Activated naive CD4-positive, alpha-beta T cell (primary cell): ENCODE measurements at places on chromosomes 3 and 15.

DNA sequence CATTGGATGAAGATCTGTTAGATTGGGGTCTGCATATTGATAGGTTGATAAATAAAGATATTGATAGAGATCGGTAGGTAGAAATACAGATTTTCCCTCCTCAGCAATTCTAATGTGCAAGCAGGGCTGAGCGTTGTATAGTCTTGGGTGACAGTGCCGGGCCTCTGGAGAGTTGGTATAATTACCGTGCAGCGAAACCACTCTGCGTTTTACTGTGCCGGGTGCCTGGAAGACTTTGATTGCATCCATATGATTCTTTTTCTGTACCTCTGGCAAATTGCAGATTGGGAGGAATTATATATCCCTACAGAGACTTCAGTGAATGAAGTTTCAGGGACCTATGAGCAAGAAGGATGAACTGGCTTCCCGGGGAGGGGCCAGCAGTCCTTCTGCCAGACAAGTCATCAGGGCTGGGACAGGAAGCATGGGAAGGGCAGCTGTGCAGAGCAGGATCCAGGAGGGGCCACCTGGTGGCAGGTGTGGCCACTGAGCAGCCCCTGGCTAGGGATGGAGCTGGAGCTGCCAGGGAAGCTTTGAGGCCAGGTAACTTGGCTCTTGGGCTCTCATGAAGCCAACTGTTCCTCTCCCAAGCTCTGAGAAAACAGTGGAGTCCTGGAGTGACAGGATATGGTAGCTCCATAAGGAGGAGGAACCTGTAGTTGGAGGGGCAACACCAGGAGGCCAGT is 132.5 kb downstream of the APBA2 start:
- no peak for DNase-seq

GRCh38 chr15:67755936-67756335 is 69.4 kb upstream of the SKOR1 start:
- DNase-seq: no peak

DNA sequence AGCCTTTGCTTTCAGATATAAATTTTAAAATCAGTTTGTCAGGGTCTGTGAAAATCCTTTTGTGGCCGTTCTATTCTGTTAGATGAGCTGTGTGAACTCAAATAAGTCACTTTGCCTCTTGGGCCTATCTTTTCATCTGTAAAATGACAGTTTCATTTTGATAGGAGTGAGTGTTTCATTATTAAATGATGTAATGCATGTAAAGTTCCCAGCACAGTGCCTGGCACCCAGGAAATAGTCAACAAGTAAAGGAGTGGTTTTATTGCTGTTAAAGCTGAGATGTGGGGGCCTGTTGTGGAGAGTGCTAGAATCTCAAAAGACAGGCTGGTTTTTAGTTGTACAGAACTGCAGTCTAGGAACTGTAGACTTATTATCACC is 394.5 kb upstream of the CFAP20DC start:
- no peak for DNase-seq

DNA sequence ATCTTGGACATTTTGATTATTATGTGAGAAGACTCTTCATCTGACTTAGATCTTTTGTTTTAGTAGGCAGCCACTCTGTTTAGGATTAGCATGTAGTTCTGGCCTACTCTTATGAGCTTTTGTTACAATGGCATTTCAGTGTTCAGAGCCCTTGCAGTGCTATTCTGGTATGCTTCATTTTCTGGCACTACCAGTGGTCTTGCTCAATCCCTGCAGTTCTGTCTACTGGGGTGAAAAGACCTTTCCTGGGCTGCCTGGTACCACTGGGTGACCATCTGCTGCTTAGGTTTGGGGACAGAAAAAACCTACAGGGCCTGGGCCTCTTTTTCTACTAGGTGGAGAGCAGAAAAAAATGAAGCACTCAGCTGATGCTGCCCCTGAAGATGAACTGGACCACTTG is 42.5 kb downstream of the IL16 start:
- DNase-seq: no peak

DNA sequence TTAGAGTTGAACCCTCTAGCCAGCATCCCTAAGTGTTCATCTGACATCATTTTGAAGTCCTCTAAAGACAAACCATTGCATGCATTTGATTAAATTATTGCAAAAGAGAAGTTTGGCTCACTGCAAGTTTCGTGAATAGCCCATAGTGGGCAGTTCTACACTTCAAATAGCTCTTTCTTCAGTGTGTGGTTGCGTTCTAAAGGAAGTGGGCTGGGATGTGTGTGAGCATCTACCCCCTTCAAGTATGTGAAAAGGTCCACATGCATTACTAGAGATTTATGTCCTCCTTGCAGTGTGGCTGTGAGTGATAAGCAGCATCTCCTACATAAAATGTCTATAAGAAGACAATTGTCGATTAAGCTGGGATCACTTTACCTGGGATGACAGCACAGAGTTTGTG is 54.6 kb downstream of the SST start:
- DNase-seq: no peak

DNA sequence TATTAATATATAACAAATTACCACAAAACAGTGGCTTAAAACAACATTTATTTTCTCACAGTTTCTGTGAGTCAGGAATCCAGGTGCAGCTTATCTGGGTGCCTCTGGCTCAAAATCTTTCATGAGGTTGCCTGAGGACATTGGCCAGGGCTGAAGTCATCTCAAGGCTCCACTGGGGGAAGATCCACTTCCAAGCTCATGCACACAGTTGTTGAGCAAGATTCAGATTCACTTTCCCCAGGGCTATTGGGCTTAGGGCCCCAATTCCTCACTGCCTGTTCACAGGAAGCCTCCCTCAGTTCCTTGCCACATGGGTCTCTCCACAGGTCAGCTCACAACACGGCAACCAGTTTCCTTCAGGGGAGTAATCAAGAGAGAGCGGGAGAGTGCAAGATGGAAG is 35.0 kb downstream of the RFTN1 start:
- DNase-seq: no peak

GRCh38 chr3:128849911-128850455 is 29.4 kb upstream of the ACAD9 start:
- DNase-seq: no peak

GRCh38 chr3:134274571-134274970 is 23.9 kb upstream of the RYK start:
- no peak for DNase-seq

GRCh38 chr15:71312731-71313460 is 197.6 kb downstream of the THSD4 start:
- DNase-seq: no peak

- no peak for DNase-seq
Observed at GRCh38 chr3:33137691-33138090, 23.9 kb downstream of the CRTAP start.

DNA sequence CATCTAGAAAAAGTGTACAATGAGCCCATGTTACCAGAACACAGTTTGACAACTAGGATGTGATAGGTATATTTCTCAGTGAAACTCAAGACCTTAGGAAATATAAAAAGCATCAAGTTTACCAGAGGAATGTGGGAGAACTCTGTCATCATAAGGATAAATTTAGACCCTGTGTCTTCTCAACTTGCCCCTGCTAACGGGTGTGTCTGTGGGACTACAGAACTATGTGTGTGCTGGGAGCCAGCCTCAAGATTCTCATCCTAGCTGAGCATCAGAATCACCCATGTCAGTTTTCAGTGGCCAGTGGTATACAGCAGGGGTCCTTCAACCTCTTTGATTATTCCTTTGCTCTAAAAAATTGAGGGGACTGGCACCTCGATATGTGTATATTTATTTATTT is 393.3 kb downstream of the PLCL2 start:
- DNase-seq: no peak

- DNase-seq: no peak
Observed at GRCh38 chr3:62622553-62623174, 249.3 kb upstream of the FEZF2 start.

DNA sequence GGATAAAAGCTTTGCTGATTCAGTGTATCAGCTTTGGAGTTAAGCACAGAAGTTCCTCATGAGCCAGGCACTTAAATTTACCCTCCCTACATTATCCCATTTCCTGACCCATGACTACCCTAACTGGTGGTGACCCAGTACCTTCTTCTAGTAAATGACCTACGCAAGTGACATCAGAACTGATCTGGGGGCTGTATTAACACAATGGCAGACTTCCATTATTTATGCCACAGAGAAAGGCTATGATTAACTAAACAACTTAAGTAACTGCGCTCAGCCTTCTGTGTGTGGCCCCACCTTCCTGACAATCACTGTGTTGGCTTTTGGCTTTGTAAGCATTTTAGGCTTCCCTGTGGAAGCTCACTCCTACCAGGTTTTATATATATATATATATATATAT is 1.9 kb downstream of the MB21D2 start:
- DNase-seq: no peak

DNA sequence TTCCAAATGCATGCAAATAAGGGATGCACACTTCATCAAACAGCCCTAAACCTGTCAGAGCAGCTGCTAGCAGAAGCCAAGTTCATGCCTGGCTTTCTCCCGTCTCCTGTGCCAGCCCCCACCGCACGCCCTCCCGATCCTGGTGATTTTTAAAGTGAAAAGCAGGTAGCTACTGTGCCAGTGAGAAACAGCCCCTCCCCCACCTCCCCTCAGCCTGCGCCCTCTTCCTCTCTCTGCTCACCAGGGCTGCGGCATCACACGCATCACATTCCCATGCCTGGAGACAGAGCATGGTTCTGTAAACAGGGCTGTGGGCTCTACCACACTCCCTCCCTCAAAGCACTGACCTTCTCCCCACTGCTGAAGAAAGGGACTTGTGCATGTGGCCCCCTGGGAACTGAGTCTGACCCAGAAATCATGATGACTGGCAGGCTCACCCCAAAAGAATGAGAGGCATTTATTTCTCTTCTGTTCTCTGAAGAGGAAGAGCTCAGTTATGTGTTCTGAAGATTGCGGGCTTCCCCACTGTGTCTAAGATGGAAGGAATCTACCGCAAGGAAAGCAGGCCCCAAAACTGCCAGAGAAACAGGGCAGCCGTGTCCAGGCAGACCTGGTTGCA is 14.5 kb upstream of the SLC6A1 start:
- no peak for DNase-seq

GRCh38 chr3:140117096-140117526 is 182.1 kb downstream of the CLSTN2 start:
- DNase-seq: no peak

GRCh38 chr15:83163032-83163431 is 44.6 kb downstream of the HDGFL3 start:
- no peak for DNase-seq

- no peak for DNase-seq
Observed at GRCh38 chr15:58154769-58155168, 16.6 kb downstream of the AQP9 start.

DNA sequence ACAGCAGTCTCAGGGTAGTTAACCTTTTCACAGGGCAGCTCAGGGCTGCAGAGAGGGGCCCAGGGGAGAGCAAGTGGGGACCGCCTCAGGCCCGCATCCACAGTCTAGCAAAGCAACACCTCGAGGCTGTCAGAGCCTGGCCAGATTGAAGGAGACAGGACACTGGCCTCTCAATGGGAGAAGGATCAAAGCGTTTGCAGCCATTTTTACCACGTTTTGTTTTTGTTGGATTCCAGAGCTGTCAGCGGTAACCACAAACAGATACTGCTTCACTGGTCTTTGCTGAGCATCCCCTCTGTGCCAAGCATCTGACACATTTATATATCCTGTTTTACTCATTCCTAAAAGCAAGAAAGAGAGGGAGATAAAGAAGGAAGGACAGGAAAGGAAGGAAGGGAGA is 153.8 kb downstream of the SHQ1 start:
- DNase-seq: no peak

DNA sequence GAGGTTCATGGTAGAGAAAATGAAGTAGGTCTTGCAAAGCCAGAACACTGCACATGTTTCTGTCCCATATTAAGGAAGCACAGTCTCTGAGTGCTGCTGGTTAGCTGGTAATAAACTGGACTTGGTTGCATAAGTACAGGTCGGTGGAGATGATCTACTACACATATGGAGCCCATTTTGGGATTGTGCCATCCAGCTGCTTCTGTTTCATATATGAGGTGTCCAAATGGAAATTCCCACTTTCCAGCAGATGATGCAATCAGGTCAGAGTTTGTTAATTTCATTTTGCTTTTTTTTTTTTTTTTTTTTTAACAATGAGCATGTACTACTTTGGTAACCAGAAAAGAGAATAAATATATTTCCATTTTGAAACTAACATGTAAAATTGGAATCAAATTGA is 122.6 kb downstream of the SATB1 start:
- DNase-seq: no peak

DNA sequence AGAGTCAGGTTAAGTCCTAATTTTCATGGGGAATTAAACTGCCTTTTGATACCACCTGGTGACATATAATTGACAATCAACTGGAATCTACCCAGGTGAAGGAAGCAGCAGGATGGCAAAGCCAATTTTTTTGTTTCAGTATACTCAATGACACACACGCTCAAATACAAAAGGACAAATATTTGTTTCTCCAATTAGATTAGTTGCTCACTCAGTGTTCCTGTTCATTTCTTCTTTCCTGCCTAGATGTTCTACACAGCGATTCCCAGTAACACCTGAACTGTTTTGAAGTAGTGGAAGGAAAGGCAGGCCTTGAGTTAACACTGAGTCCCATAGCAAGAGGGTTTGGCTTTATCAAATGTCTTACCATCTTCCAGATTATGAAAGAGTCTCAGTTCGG is 157.5 kb downstream of the PDZRN3 start:
- no peak for DNase-seq

DNA sequence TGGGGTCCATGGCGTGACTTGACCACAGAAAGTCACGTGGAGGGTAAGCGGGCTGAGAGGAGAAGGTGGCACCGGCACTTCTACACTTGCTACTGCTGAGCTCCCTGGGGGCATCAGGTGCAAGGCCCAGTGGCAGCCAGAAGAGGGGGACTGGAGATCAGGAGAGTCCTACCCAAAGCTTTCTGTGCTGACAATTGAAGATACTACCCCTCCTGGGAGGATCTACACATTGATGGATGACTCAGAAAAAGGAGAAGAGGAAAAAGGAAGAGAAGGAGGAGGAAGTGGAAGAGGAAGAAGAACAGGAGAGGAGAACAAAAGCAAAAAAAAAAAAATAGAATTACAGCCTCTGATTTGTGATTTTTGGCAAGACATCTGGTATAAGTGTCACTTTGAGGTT is 41.2 kb downstream of the MYO5C start:
- DNase-seq: no peak

DNA sequence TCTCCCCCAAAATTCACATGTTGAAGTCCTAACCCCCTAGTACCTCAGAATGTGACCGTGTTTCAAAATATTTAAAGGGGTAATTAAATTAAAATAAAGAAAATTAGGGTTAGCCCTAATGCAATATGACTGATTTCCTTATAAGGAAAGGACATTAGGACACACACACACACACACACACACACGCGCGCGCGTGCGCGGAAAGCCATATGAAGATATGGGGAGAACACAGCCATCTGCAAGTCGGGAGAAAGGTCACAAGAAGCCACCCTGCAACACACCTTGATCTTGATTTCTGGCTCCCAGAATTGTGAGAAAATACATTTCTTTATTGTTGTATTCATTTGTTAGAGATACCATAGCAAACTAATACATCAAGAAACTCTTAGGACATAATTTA is 54.6 kb upstream of the STXBP5L start:
- DNase-seq: no peak

GRCh38 chr3:103308921-103309320 is 874.1 kb downstream of the ZPLD1 start:
- DNase-seq: no peak

- DNase-seq: no peak
Observed at GRCh38 chr3:49674497-49674983, 389 bp downstream of the APEH start.

- DNase-seq: no peak
Observed at GRCh38 chr3:102124704-102125103, 275.4 kb downstream of the NFKBIZ start.

- DNase-seq: no peak
Observed at GRCh38 chr3:49906073-49906743, 2.5 kb upstream of the MST1R start.
